ENCODE measurements at places on chromosomes 2 and 18. TPM values are rescaled to one million over a fixed set of nuclear protein-coding genes. Genes with fewer than 3 reads are reported as not detected.

- DNase-seq, result no peak
- H3K27me3 ChIP-seq, result no peaks in the 10 kb centered on the region
- H3K27ac ChIP-seq, result no peak overlapping the region
- no peaks in the 10 kb centered on the region for H3K4me1 ChIP-seq
- no peak overlapping the region for H3K4me3 ChIP-seq
Measured at GRCh38 chr2:82275599-82275998, 1971.0 kb upstream of the LRRTM1 start.

GRCh38 chr2:239688122-239688681 lies 287.4 kb upstream of the HDAC4 start:
- no peak for DNase-seq
- H3K36me3 ChIP-seq, result no peaks in the 10 kb centered on the region
- H3K27me3 ChIP-seq, result peaks cover 6% of the 10 kb centered on the region
- no peak overlapping the region for H3K4me3 ChIP-seq
- no peak overlapping the region for H3K27ac ChIP-seq
- no peaks in the 10 kb centered on the region for H3K4me1 ChIP-seq

Gene IGFBP5
- 0.14 TPM for total RNA-seq

GRCh38 chr2:159095813-159096212 lies 127.4 kb downstream of the TANC1 start:
- H3K27ac ChIP-seq, result peak overlapping the region; percentile 27
- no peaks in the 10 kb centered on the region for H3K27me3 ChIP-seq
- no peak for DNase-seq
- H3K4me3 ChIP-seq, result no peak overlapping the region
- H3K36me3 ChIP-seq, result peaks cover 11% of the 10 kb centered on the region

GRCh38 chr2:2840681-2841300 lies 509.7 kb upstream of the MYT1L start:
- no peak for DNase-seq
- H3K36me3 ChIP-seq, result no peaks in the 10 kb centered on the region
- H3K4me3 ChIP-seq, result no peak overlapping the region
- no peak overlapping the region for H3K27ac ChIP-seq
- no peaks in the 10 kb centered on the region for H3K4me1 ChIP-seq
- peaks cover 2% of the 10 kb centered on the region for H3K27me3 ChIP-seq

DNA sequence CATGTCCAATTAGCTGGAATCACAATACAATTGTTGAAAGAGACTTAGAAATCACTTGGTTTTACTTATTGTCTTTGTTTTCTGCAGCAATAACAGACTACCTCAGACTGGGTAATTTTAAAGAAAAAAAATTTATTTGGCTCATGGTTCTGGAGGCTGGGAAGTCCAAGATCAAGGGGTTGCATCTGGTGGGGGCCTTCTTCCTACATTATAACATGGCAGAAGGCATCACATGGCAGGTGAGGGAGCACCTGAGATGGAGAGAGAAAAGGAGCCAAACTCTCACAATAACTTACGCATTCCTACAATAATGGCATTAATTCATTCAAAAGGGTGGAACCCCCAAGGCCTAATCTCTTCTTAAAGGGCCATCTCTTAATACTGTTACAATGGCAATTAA lies 37.5 kb upstream of the KLHL14 start:
- H3K4me1 ChIP-seq, result no peaks in the 10 kb centered on the region
- no peaks in the 10 kb centered on the region for H3K27me3 ChIP-seq
- DNase-seq, result no peak
- no peak overlapping the region for H3K27ac ChIP-seq

GRCh38 chr2:43412114-43412753 lies 183.6 kb downstream of the THADA start:
- no peak for DNase-seq
- H3K36me3 ChIP-seq, result peaks cover 9% of the 10 kb centered on the region
- H3K27ac ChIP-seq, result no peak overlapping the region
- no peaks in the 10 kb centered on the region for H3K27me3 ChIP-seq

DNA sequence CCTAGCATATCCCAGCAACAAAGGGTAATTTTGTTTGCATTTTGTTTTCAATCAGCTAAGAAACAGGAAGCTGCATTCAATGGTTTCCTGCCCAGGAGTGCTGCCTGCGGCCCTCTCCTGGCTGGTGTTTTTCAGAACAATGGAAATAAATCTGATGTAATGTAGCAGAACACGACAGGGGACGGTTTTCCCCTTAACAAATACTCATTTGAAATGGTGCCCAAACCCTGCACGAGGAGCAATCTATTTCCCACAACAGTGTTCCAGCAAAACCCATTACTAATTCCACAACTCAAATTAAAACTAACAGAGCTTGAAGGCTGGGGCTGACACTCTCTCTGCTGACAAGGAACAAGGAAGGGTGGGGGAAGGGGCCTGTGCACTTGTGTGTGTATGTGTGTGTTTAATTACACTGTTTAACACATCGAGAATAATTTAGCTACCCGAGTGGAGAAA lies 8.7 kb downstream of the CAPN13 start:
- DNase-seq, result no peak
- H3K36me3 ChIP-seq, result no peaks in the 10 kb centered on the region
- no peak overlapping the region for H3K27ac ChIP-seq

Measured in activated naive CD8-positive, alpha-beta T cell treated with anti-CD3 and anti-CD28 coated beads, Interleukin-2, amount 10 ng/mL, durations not matched to agents 7 days and 5 days (primary cell).